Foreskin keratinocyte (primary cell): ENCODE measurements at places on chromosomes 5 and 9. TPM values are rescaled to one million over a fixed set of nuclear protein-coding genes. Genes with fewer than 3 reads are reported as not detected.

DNA sequence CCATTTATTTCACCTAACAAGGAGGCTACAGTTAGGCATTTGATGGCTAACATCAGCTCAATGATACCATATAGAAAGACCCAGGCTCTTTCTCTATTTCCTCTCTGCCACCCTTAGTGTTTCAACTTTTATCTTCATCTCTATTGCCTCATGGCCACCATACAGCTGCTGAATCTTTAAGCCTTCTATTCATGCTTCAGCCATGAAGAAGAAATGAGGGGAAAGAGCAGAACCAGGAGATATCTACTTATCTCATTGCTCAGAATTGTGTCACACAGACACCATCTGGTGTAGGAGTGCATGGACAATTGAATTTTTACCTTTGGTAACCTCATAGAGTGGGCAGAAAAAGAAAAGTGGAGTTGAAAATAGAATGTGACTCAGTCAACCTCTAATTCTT lies 6.7 kb downstream of the GAPT start:
- no peak for DNase-seq

Gene SLC6A3
- polyA plus RNA-seq, result not detected in 2 replicates

DNA sequence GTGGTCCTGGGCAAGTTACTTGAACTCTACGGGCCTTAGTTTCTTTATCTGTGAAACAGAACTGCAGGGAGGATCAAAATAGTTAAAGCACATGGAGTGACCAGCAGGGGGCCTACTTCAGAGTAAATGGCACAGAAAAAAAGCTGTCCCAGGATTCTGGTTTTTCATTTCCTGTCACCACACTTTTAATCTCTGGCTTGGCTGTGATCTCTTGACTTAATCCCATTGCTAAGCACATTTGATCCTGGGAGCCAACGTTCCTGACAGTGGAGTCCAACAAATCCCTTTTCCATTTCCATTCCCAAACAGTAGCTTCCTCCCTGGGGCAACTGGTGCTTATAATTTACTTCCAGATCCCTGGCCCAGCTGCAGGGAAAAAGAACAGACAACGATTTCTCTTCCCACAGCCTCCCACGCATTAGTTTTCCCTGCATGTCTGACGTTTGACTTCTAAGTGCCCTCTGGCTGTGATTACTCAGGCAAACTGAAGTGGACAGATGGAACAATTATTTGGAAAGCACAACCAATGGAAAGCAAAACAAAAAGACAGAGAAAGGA lies 136.5 kb upstream of the STK32A start:
- no peak for DNase-seq

GRCh38 chr5:110104726-110105669 lies 415.3 kb downstream of the MAN2A1 start:
- DNase-seq, result no peak

DNA sequence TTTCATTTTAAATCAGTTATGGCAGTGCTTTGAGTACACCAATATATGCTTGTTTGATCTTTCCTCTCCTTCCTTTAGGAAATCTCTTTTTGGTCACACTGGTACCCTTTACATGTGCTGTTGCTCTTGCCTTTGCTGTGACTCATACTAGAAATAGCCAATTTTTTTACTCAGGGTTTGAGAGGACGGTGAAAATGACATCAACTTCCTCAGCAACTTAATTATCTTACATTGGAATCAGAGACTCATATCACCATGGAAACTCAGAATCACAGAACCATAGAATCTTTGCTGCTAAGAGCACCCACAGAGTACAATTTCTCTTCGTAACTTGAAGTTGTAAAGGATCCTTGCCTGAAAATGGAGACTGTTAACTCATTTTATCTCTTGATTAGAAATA lies 13.8 kb upstream of the ZNF300 start:
- peak; percentile 40 for DNase-seq
